GM23248 (cell line): ENCODE measurements at places on chromosomes 3 and 15.
A peak's percentile ranks its signal among the peaks of the same experiment; 100 is the strongest.

DNA sequence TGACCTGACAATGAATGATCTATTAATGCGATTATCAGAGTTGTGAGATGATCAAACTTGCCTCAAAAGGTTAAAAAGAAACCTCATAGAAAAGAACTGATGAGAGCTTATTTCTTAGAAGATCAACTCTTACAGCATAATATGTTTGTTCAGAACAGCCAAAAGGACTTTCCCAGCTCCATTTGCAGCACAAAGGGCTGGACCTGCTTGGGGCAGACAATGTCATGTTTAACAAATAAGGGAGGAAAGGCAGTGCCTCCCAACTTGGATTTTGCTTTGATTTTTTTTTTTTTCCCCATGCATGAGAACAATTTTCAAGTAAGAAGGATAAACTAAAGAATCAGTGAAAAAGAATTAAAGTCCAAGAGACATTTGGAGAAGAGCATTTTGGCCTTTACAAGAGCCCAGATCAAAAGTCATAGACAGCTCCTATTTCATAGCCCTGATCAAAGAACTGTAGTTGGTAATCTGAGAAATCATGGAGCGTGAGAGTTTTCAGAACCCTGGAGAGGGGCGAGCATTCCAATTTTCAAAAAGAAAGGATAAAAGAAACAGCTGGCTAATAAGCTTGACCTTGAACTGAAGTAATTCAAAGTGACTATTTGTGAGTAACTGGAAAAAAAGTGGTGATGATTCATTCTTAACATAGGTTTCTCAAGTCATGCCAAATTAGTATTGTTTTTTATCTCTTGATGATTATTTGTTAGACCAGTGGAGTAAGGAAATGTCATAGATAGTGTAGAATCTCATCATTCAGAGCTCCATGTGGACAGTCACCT is 136.0 kb upstream of the CFAP20DC start:
- H3K36me3 ChIP-seq, result no peaks in the 10 kb centered on the region
- no peaks in the 10 kb centered on the region for H3K4me1 ChIP-seq
- H3K27me3 ChIP-seq, result no peaks in the 10 kb centered on the region
- H3K27ac ChIP-seq, result no peak overlapping the region

GRCh38 chr3:112092496-112093179 is 6.4 kb downstream of the C3orf52 start:
- H3K27ac ChIP-seq, result no peak overlapping the region
- H3K27me3 ChIP-seq, result no peaks in the 10 kb centered on the region
- H3K4me3 ChIP-seq, result no peak overlapping the region
- DNase-seq, result peak; percentile 31

DNA sequence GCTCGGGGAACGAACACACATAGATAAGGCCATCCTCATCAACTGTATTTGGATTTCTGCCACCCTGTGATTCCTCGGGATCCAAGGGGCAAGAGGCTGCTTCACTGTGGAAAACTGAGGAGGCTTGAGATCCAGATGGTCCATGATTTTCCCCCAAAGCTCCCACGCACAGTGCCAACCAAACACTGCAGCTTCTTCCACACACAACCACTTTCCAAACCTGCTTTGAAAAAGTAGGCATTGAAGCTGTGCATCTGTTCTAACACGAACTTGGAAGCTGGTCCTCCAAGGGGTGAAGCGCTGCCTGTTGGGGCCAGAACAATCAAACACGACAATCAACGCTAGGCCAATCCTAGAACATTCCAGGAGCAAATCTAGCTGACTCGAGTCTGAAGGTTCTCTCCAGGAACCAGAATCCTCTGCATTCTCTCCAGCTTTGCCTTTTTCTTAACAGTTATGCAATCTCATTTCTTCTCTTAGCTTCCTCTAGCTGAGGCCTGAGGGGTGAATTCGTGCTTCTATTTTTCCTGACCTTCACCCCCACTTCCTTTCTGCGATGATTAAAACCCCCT is 104.4 kb downstream of the LRRK1 start:
- no peaks in the 10 kb centered on the region for H3K27me3 ChIP-seq
- H3K4me3 ChIP-seq, result no peak overlapping the region
- no peak overlapping the region for H3K27ac ChIP-seq
- H3K4me1 ChIP-seq, result no peaks in the 10 kb centered on the region

GRCh38 chr3:156448300-156448699 is 106.6 kb downstream of the SSR3 start:
- H3K36me3 ChIP-seq, result no peaks in the 10 kb centered on the region
- no peaks in the 10 kb centered on the region for H3K27me3 ChIP-seq
- H3K4me1 ChIP-seq, result no peaks in the 10 kb centered on the region
